ENCODE measurements at places on chromosomes 2 and 18. TPM values are rescaled to one million over a fixed set of nuclear protein-coding genes. Genes with fewer than 3 reads are reported as not detected.

SP140 gene
- not detected for total RNA-seq

DNA sequence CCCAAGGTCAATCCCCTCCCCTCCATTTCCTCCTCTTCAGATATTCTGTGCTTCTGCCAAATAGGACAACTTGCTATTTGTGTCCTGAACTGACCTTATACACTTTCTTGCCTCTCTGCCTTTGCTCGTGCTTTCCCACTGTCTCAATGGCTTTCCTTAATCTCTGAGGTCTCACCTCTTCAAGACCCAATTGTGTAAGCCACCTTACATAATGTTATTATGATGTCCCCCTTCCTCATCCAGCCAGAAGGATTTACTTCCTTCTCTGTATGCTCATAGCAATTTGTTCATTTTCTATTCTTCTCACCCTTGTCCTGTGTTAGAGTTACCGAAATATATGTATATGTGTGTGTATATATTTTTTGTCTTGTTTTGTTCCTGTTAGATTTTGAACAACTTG is 26.9 kb upstream of the DARS1 start:
- DNase-seq = no peak

GRCh38 chr2:216006164-216006663 is 7.1 kb downstream of the MREG start:
- DNase-seq = peak; percentile 76

DNA sequence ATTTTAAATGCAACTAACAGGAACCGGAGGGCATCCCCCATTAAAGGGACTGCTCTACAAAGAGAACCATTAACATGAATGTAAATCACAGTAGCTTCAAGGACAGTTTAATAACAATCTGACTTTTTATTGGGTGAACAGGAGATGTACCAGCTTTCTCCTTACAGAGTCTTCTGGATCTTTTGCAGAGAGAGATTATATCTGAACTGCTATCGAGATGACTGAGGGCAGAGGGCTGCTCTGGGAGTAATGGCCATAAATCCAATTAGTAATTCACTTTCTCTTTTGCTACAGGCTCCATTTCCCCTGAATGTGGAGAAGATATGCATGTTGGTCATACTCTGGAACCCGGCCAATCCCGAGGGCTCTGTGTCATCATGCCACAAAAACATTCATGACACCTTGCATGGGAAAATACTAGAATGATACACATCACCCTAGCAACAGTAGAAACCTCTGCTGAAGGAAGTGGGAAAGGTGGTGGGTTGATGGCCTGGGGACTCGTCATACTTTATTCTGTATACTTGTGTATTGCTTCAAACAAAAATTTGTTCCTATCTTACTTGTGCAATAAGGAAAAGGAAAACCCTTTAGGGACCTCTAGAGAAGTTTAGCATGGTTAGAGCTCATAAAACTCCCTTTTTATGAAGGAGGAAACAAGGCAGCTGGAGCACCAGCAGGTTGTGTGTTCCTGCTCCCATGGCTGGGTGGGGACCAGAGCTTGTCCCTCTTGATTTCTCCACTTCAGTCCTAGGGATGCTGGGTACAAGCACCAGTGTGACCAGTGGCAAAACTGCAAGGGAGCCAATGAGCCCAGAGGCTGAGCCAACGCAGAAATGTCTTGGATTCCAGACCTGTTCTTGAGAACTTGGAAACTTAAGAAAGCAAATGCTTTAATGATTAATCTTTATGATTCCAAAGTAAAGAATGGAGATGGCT is 26.0 kb downstream of the CTAGE1 start:
- DNase-seq = peak; percentile 95

DNA sequence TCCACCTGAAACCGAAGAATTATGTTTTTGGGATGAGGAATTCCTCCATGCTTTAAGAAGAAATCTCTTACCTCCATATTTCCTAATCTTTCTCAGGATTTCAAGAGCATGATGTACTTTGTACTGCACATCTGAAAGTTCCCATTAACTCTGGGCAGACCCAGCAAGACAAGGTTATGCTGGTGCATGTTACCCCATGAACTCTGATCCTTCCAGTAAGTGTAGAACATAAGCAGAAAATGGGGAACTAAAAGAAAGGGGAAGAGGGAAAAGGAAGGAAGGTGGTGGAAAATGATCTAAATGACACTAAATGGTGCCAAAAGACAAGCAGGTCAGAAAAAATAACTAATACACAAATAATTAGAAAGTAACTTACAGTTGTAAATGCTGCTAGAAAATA is 50.7 kb downstream of the STRN start:
- DNase-seq = no peak

GRCh38 chr18:38884050-38884449 is 1318.5 kb upstream of the CELF4 start:
- DNase-seq = no peak

STEAP3 gene
- total RNA-seq = 30.5 TPM

RAPGEF4 gene
- total RNA-seq = 2.2 TPM

- no peak for DNase-seq
Observed at GRCh38 chr2:50415392-50415791, 616.5 kb downstream of the NRXN1 start.

DNA sequence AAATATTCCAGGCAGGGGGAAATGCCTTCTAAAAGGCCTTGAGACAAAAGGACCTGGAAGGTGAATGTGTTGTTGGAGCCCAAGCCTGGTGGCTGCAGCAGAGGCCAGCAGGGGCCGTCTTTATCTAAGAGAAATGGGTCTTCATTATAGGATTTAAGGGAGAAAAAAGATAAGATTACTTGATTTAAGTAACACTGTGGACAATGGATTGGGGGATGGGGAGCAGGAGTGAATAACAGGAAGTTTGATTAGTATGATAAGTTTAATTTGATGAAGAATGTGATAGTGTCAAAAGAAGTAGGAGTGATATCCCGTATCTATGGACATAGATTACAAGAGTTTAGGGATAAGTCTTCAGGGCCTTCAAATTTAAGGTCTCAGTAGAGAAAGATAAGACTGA is 64.2 kb downstream of the WDR75 start:
- no peak for DNase-seq

DNA sequence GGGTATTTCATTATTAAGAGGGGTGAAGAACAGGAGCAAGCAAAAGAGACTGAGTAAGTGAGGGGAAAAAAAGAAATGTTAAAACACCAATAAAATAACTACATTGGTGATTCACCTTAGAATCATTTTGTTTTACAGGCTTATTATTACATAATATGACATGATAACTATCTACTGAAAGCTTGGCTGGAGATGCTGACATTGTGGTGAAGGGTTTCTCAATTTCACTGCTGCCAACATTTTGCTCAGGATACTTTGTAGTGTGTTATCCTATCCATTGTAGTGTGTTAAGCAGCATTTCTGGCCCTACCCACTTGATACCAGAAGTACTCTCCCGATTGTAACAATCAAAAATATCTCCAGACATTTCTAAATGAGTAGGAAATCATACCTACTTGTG is 1564.6 kb upstream of the NXPH2 start:
- peak; percentile 31 for DNase-seq

GRCh38 chr2:67528320-67528719 is 131.2 kb downstream of the ETAA1 start:
- no peak for DNase-seq

DNA sequence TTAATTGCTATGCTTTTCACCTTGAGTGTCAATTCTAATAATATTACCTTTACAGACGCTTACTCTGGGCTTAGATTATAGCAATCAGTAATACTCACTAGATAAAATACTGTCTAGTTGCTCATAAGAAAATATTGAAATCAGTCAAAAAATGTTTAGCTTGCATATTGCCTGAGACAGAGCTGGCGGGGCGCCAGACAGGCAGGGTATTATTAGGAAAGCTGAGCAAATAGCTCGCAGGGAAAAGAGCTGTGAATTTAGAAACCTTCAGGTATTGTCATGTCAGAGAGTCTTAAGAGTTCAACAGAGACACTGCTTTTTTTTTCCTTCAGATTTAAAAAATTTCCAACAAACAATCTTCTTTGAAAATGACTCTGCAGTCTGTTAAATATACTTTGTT is 118.4 kb downstream of the MEIS1 start:
- DNase-seq = no peak

DNA sequence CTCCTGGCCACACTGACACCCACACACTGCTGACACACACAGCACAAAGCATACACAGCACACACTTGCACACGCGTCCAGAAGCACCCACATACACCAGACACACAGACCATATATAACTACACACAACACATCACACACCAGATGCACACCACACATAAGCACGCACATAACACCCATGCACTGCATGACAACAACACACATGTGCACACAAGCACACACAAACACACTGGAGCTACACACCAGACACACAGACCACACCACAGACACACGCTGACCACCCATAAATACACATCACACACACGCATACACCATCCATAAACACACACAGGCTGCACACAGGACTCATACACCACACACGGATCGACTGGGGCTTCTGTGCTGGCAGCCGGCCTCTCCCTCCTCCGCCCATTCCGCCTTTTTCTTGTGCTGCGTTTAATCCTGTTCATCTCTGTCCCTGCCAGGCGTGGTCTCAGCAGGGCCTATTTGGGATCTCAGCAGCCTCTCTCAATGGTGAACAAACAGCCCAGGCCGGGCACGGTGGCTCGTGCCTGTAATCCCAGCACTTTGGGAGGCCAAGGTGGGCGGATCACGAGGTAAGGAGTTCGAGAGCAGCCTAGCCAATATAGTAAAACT is 396.9 kb upstream of the MYT1L start:
- DNase-seq = no peak

GRCh38 chr2:191646163-191646902 is 31.6 kb upstream of the NABP1 start:
- peak; percentile 17 for DNase-seq

GRCh38 chr2:129698593-129698992 is 280.9 kb upstream of the RAB6C start:
- DNase-seq = no peak

DNA sequence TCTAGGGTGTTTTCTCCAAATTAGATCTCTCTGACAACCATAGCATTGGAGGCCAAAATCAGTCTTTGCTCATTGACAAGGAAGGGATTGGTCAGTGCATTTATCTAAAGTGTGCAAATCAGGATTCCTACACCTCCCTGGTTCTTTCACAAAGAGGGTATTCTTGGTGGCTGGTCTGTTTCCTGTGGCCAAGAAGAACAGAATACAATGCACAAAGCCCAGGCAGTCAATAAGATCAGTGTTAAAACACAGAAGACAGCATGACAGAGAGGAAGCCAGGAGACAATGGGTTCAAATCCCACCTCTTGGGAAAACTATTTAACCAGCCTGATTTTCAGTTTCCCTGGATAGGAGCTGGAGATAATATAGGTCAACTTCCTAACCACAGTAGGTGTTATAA is 46.1 kb upstream of the THOC1 start:
- no peak for DNase-seq

DNA sequence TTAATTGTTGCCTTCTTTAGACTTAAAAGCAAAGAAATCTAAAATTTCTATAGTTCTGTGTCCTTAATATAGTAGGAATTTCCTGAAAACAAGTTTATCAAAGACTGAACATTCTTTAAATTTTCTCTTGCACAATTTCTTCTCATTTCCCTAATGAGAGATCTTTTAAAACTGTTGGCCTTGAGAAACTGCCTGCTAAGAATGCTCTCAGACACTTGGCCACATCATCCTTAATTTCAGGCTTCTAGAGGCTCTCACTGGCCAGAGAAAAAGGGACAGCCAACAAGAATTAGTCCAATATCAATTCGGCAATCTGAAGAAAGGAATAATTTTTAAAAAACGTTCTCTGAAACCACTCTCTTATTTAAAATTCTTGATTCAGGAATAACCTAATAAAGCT is 167.0 kb upstream of the CREB1 start:
- peak; percentile 15 for DNase-seq

GRCh38 chr2:25714740-25715139 is 41.4 kb upstream of the DTNB start:
- peak; percentile 46 for DNase-seq

SOX11 gene
- total RNA-seq = under 0.01 TPM

RTP5 gene
- total RNA-seq = not detected

DCDC2C gene
- total RNA-seq = not detected

DNA sequence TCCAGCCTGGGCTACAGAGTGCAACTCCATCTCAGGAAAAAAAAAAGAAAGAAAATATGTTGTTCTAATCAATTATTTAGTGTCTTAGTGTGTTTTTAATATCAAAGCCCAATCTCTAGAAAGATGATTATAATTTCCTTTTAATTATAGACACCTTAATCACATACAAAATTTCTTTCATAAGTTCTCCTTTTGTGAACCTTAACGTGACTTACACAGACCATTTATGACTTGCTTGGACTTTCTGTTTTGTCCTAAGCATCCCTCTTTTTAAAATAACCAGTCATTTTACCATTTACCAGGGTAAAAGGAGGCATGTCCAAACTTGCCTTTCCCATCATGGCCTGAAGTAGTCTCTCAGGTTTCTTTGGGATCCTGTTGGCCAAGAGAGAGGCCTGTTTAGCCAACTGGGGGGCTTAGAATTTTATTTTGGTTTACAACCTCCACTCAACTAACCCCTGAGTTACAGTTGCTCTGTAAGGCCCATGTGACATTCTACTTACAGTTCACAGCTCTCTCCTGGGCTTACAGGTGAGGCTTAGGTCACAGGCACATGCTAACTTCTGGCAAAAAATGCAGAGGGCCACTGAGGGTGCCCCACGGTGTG is 23.9 kb upstream of the GPR155 start:
- DNase-seq = no peak

IL37 gene
- not detected for total RNA-seq

DNA sequence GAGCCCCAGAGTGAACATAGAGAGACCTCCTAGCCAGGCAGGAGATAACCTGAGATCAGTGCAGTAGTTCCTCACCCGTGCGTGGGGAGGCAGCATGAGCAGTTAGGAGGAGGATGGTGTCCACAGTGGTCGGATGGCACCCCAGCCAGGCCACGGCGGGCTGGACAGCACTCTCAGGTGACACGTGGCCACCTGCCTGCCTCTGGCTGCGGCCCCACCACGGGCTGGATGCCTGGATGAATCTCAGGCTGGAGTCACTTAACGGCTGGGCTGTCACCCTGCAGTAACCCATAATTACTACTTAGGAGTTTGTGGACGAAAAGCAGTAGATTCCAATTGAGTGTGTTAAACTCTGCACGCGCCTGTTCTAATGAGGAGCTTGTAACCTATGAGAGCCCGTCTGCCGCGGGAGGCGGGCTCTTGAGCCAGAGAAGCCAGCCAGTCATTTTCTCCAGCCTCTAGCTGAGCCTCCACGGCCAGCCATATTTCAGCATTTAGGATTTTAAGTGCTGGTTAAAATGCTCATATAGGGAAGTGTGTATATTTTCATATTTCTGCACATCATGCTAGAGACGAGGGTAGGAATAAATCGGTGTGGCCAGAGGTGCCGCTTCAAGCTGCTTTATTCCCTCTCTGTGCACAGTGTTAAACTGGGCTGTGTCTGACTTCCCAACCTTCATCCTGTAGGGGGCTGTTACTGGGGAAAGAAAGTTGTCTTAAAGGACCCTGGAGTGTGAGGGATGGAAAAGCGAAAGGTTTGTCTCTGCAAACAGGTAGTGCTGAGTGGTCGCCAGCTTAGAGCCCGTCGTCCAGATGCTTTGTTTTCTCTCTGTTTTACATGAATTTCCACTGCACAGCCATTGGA is 144.0 kb downstream of the GLI2 start:
- DNase-seq = no peak

DNA sequence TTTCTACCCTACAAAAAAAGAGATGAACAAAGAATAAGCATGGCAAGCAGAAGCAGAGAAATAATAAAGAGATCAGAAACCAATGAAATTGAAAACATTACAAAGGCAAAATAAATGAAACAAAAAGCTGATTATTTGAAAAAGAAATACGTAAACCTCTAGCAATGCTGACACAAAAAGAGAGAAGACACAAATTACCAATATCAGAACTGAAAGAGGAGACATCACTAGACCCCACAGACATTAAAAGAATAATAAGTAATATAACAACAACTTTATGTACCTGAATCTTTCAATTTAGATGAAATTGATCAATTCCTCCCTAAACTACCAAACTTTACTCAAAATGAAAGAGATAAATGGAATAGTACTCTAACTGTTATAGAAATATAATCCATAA is 75.9 kb downstream of the TMEM163 start:
- DNase-seq = no peak

Data from GM23248 (cell line).